ENCODE measurements at places on chromosomes 12 and 14.

DNA sequence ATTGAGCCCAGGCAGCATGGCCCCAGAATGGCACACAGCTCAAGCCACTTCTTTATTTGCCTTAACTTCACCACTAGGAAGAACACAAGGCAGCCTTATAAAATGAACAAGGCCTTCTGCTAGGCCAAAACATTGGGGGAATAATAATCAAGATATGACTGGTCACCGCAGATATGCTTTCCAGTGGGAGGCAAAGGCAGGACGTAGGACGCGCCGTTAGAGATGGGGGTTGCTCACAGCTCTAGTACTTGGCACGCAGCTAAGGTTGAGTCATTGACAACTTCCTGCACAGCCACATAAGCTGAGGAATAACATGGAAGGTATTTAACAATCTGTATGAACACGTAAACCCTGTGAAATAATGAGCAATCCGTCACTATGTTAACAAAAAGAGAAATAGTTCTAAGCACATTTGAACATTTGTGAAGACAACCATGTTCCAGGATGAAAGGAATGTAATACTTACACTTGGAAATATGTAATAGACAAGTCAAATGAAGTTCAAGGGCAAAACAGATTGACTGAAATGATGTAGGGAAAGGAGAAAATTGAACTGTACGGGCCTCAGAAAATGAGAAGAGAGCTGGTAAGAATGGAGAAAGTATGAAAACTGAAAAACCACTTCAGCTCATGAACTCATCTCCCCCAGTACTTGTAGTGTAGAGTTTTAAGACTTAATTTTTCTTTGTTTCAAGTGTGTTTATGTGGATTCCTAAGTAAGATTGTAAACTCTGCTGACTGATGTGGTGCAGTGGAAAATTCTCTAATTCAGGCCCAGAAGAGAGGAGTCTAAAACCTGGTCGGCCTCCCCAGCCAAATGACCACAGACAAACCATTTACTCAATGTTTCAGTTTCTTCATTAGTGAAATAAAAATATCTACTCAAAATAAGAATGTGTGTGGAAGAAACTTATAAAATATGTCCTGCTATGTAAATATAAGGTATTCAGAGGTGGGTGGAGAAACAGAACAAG lies 59.3 kb upstream of the CCDC91 start:
- peak; percentile 100 for DNase-seq

DNA sequence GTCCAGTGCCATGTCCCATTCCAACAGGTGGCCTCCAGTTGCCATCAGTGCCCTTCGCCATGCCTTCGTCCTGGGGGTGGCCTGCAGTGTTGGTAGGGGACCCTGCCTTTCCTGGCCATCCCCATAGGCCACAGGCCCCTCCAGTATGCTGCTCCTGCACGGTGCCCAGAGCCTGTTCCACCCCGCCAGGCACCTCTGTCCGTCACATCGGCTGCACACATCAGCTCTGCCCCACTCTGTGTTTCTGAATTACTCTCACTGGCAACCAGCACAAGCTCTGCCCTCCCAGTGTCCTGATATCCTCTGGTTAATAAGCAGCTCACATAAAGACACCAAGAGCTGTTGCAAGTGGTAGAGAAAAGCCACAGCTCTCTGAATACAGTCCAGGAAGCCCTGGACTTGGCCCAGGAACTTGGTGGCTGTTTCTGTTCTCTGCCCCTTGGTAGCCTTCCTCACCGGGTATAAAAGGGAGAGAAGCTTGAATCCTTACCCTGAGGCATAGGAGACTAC lies 31.3 kb upstream of the ATP2A2 start:
- DNase-seq, result no peak

GRCh38 chr12:10121278-10121677 lies 8.7 kb downstream of the CLEC7A start:
- DNase-seq, result no peak

DNA sequence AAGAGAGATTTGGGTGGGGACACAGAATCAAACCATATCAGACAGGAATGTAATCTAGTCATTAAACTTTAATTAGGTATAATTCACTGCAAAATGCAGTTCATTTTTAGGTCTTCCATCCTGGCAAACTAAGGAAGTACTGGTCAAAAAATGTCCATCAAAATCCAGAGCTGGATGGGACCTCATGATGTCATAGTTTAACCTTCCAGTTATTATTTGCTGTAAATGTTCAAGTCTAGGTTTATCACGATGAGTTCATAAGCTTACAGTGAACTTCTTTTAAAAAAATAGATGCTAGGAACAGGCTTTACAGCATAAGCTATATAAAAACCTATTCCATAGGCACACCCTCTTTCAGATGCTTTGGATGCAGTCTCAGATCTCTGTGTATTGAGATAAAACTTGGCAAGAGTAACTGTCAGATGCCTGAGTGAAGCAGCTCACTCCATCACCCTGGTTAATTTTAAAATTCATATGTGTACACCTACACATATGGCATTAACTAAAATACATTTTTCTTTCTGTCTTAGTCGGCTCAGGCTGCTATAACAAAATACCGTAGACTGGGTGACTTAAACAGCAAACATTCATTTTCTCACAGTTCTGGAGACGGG lies 7.9 kb downstream of the SSPN start:
- DNase-seq, result no peak

- DNase-seq, result no peak
These were observed 155.5 kb upstream of the NTF3 start for GRCh38 chr12:5276327-5276880.

DNA sequence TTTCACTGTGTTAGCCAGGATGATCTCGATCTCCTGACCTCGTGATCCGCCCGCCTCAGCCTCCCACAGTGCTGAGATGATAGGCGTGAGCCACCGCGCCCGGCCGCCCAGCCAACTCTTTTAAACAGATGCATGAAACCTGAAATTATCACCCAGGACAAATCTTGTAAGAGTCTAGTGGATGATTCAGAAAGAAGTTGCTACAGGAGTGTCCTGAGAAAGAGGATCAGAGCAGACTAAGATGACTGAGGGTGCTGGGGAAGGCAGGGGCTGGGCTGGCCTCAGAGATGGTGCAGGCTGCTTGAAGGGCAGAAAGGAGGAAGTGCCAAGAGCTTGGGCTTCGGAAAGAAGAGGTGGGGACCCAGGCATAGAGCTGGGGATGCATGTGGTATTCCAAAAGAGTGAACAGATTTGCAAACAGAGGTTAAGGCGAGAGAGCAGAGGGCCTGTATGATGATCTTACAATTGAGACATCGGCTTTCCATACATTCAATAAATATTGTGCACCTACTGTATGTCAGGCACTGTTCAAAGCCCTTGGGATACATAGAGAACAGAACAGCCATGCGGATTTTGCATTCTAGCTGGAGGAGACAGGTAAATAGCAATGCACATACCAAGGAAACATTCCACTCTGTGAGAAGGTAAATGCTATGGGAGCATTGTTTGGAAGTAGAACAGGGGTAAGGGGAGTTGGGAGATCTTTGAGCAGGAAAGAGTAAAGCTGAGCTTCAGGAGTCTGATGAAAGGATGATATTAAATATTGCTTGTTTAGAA lies 7.4 kb upstream of the CD9 start:
- no peak for DNase-seq

- no peak for DNase-seq
These were observed 11.2 kb upstream of the GNPNAT1 start for GRCh38 chr14:52802597-52802996.

- DNase-seq, result no peak
These were observed 48.2 kb upstream of the ATP2B1 start for GRCh38 chr12:89756585-89757398.

- DNase-seq, result no peak
These were observed 18.1 kb downstream of the CABP1 start for GRCh38 chr12:120658286-120659150.

DNA sequence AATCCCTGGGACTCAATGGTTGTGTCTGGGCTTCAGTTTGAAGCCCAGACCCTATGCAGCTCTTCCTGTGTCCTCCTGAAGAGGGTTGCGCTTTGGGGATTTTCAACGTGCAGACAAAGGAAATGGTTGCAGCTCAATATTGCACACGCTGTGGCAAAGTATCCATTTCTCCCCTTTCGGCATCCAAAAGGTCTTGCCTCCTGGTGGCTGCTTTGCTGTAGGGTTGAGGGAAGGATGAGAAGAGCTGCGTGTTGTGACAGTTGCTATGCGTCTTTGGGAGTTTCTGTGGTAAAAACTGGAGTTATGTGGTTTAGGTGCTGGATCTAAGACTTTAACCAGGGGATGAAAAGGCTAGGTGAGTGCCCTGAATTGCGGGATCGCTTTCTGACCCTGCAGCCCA lies 71.0 kb downstream of the ZNF664 start:
- DNase-seq, result no peak

DNA sequence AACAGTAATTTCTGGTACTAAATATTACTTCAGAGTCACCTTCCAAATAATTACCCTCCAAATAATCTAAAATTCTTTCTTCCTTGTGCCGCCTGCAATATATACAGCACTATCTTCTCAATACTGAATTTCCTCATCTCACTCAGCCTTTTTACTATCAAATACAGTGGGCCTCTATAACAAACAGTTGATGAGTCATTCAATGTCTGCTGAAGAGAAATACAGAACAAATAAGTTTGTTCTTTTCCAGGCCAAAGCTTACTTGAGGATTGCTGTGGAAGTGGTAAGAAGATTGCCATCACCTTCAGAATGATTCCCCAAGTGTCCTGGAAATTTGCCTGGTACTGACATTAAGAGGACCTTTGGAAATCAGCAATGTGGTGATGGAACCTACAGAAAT lies 218.2 kb upstream of the ARHGAP5 start:
- peak; percentile 49 for DNase-seq

GRCh38 chr14:65141523-65141922 lies 39.2 kb upstream of the MAX start:
- DNase-seq, result no peak

DNA sequence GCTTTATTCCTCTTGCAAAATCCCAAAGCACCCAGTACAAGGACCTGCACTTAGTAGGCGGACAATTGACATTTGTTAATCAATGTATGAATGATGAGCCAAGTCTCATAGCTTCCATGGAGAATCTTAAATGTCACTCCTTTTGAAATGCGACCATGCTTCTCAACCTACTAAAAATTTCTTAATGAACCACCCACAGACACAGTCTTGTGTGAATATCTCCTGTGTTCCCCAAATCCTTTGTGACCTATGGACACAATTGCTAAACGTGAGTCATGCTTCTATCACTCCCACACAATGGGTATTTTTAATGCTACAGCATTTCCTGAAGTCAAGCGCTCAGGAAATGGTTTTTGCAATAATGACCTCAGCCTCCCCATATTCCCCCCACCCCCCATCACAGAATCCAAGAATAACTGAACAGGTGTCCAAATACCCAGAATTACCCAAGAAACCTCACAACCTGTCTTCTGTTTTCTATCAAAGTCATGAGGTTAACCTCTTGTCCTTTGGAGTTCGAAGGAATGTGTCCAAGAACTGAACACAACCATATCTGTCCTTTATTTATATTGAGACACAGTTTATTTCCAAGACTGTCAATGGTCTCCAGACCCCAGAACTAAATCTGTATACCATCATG lies 163.6 kb upstream of the PLEKHG7 start:
- DNase-seq, result peak; percentile 93

DNA sequence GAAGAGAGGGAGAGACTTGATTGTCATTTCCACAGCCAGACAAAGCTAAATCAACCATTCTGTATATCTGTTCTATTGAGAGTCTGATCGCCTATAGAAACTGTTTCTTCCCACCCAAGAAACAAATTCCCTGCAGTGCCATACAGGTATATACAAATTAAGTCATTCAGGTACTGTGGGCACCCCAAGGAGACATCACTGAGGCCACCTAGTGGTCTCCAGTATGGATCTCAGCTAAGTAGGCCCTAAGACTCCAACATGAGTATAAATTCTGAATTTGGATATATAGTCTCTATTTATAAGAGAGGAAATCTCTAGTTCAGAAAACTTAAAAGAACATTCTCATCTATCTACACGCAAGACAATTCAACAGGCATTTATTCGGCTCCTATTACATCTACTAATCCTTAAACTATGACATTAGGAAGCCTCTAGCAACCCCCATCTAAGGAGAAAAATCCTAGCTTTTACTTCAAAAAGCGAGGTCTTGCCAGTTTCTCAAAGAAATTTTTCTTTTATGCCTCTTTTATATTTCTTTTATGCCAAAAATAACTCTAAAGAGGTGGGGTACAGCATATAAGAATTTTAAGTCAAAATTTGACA lies 62.6 kb downstream of the DCAF5 start:
- peak; percentile 53 for DNase-seq

DNA sequence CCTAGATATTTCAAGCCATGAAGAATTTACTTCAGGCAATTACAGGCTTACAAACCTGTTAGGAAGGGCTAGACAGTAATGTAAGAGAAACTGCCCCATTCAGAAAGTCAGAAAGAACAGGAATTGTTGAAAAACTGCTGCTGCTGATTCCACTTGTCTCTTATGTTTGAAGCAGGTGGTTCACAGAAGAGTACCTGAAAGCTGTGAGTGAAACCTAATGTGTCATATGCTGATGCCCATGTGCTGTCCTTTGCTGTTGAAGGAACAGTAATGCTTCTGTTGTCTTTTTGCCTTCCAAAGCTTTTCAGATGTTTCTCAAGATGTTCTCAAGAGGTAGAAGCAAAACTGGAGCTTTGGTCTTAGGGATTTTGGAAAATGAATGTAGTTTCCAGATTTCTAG lies 39.0 kb downstream of the MNAT1 start:
- DNase-seq, result no peak

- DNase-seq, result no peak
These were observed 12.8 kb upstream of the ZDHHC22 start for GRCh38 chr14:77154421-77154820.

DNA sequence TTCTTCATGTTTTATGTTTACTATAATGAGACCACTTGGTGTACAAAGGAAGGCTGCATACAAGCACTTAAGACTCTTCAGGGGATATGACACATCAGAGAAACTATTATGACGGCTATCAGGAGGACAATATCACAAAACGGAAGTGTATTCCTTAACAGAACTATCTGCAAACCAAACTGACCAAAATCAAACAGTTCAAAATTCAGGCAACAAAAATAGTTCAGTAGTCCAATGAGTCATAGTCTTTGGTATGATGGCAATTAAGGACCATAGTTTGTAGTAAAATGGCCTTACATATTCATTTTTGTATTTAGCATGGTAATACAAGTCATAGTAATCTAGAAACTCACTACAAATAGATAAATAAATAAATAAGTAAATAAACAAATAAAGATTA lies 1638.7 kb upstream of the SEL1L start:
- DNase-seq, result no peak
